Cardiac septum (tissue), 1 donor: ENCODE measurements at places on chromosomes 11 and 22. TPM values are rescaled to one million over a fixed set of nuclear protein-coding genes. Genes with fewer than 3 reads are reported as not detected.

CDC42BPG gene
- total RNA-seq: 1.2 TPM

ZNF280B gene
- total RNA-seq: 0.57 TPM

RHOD gene
- 25.8 TPM for total RNA-seq

MAJIN gene
- not detected for total RNA-seq

DDX10 gene
- total RNA-seq: 11.5 TPM

BDNF gene
- 8.4 TPM for total RNA-seq

CFL1 gene
- total RNA-seq: 434 TPM

FAM227A gene
- total RNA-seq: 0.46 TPM

CNGA4 gene
- not detected for total RNA-seq

OR6A2 gene
- total RNA-seq: not detected

OR8G1 gene
- total RNA-seq: not detected

APOA5 gene
- total RNA-seq: not detected

FXYD2 gene
- 1.6 TPM for total RNA-seq

- DNase-seq: peak; percentile 86
Observed at GRCh38 chr11:74453373-74453975, 13.9 kb downstream of the KCNE3 start.

GRCh38 chr11:102457865-102458264 lies 5.3 kb upstream of the TMEM123 start:
- no peak for DNase-seq

- no peak for DNase-seq
Observed at GRCh38 chr22:50304528-50305392, 2.7 kb downstream of the PLXNB2 start.

DNA sequence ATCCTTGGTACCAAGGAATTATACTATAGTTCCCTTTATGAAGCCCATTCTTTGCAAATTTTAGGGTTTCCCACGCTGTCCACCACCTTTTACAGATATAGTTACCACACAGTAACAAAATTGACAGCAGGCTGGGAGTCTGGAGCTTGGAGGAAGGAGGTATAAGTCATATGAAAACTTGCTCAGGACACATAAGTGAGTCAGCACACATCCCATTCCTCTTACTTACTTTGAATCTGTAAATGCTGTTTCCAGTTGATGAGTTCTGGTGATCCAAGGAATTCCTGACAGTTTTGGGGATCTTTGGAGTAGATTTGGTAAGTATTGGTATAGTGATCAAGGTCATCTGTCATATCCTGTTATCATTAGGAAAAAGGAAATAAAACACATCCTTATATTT lies 19.2 kb downstream of the GLYAT start:
- no peak for DNase-seq

DNA sequence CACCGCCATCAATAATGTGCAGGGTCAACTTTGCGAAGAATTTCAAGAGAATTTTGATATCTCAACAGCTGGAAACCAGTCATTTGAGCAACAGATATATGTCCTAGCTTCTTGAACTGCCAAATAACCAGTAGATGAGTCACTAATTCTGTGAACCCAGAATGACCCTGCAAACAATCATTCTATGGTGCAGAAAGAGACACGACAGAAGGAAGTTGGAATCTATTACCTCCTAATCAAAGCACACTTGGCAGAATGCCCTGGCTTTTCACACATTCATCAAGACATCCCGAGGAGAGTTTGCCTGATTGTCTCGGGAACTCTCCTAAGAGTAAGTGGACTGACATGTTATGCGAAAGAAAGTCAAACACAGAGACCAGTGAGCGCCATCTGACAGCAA lies 621.1 kb downstream of the OPCML start:
- no peak for DNase-seq

DNA sequence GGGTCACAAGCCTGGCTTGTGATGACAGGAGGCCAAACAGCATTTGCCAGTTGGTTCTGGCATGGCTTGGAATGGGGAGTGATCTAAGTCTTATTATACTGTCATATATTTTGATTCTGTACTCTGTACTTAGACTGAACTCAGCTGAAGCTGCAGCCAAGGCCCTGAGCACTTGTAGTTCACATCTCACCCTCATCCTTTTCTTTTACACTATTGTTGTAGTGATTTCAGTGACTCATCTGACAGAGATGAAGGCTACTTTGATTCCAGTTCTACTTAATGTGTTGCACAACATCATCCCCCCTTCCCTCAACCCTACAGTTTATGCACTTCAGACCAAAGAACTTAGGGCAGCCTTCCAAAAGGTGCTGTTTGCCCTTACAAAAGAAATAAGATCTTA lies 843 bp downstream of the OR56B1 start:
- no peak for DNase-seq

DNA sequence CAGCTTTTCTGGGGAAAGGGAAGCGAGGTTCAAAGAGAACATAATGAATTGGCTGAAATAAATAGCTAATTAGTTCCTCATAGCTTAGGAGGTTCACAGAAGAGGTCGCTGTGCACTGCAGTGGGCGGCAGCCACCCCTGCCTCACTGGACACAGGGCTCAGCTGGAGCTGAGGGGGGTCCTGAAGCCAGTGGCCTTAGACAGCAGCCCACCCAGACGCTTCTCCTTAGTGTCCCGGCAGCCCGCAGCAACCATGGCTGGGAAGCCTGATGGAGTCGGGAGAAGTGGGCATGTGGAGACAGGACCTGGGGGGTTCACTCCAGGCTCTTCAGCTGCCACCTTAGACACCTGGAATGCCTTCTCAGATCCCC lies 75.4 kb downstream of the TRIM29 start:
- no peak for DNase-seq

DNA sequence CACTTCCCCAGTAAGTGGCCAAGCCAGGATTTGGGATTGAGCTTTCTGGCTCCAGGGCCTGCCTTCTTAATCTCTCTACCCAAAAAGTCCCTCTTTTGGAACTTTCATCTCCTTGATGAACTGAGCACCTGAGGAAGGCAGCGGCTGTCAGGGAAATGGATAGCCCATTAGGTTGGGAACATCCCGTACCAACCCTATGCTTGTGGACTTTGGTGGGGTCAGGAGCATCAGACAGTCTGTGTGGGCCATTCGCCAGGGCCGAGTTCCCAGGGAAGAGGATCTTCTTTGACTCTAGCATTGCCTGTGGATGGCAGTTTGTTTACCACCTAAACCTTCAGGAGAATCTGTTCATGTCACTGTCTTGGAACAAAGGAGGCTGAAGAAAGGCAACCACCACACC lies 30.2 kb downstream of the ARHGEF17 start:
- DNase-seq: no peak

DNA sequence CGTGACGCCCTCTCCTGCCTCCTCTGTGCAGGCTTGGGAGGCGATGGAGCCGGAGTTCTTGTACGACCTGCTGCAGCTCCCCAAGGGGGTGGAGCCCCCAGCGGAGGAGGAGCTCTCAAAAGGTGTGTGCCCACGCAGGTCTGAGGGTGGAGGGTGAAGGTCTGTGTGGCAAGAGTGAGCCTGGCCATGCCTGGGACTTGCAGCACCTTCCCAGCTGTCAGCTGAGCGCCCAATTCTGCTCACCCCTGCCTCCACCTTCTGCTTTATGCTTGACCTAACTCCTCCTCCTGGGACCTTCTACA lies 2.5 kb downstream of the PARVG start:
- DNase-seq: no peak

DNA sequence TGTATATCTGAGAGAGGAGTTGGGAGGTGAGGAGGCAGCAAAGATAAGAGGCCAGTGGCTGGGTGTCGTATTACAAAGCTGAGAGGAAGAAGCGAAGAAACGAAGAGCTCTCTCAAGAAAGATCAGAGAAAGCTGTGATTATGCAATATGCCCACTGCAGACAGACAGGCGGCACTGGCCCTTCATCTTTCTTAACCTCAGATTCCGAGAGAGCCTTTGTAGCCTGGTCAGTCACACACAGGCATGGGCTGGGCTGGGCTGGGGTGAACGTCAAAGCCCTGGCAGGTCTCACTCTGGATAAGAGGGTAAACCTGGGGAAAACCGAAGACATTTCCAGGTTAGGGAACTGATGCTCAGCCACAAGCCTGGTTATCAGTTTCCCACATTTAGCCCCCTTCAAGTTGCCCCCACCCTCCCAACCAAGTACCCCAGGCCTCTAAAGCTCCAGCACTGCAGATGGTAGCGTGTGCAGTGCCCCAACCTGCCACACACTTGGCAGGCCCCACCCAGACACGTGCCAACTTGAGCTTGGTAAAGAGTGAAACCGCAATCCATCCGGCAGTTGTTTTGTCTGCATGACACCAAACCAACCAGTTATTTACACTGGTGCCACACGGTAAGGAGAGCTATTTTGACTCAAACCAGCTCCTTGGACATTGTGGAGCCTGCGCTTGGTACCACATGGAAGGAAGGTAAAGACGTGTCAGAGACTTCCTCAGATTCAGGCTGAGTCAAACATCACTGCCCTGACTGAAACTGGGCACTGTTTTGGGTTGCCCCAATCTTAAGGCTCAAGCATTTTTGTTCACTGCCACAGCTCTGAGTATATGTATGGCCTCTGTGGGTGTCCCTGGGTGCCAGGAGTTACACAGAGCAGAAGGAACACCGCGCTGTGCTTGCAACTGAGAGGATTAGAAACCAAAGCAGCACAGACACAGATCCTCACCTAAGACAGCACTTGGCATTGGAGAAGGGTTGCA lies 135.9 kb downstream of the FDX1 start:
- no peak for DNase-seq

GRCh38 chr22:31659246-31659645 lies 2.8 kb downstream of the PISD start:
- DNase-seq: no peak

DNA sequence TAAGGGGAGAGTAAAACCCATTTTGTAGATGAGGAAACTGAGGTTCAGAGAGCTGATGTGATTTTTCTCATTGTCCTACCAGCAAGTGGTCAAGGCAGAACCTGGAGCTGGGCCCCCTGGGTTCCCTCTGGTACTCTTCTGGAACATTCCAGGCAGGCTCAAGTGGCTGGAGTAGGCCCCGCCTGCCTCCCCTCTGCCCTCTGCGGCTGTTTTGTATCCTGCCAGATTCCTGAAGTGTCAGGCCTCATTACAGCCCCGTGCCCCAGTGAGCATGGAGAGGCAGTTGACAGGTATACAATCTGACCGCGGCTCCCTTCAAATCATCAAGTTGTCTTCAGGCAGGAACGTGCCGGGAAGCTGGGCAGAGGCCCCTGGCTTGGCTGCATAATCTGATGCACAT lies 94.6 kb upstream of the CD82 start:
- DNase-seq: peak; percentile 66

GRCh38 chr11:71340086-71340606 lies 87.8 kb upstream of the SHANK2 start:
- no peak for DNase-seq

DNA sequence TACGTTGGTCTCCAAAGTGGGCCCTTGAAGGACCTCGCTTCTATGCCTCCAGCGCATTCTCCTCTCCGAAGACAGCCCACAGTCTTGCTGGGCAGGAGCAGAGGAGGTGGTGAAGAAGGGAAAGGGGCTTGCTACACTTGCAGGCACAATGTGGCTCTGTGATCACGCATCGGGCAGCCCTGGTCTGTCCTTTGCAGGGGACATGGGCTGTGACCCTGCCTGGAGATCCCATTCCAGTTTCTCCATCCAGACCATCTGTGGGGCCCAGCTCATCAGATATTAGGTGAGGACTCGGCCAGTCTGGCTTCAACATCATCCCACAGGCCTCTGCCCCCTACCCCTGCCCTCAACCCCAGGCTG lies 810 bp downstream of the APOA1 start:
- no peak for DNase-seq

GRCh38 chr11:36736103-36736502 lies 138.1 kb upstream of the RAG2 start:
- DNase-seq: no peak

DNA sequence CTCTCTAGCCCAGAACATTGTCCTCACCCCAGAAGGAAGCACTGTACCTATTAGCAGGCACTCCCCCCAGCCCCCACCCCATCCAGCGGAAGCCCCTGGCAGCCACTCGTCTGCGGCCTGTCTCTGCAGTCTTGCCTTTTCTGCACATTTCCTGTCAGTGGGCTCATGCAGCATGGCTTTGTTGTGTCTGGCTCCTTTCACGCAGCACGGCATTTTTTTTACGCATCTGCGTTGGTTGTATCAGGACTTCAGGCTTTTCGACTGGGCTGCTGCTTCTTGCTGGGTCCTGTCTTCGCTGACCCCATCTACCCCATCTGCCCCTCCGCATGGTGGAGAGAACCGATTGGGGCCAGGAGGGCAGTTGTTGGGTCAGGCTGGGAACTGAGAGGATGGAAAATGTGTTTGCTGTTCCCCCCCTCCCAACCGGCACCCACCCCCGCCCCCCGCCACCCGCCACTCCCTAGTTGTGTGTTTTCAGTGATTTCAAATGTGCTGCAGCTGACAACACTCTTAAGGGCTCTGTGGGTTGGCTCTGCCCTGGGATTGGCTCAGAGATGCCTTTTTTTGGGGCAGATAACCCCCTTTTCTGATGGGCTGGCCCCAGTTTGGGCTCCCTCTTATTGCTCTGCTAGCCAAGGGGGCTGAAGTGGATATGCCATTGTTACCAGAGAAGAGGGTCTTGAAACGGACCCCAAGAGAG lies 110.0 kb downstream of the KIAA1671 start:
- no peak for DNase-seq

DNA sequence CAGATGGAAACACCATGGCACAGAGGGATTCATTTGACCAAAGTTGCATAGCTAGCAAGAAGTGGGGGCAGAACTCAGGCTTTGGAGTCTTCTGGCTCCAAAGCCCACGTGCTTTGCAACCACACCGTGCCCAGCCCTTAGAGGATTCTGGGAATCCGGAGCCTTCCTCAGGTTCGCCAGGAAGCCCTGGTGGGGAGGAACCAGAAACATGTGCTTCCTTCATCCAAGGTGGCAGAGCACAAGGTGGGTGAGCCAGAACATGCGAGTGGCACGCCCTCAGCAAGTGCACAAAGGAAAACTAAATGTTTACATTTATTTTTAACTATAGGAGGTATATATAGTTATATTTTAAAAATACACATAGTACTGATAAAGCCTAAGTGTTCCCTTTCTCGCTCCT lies 151.9 kb upstream of the NECTIN1 start:
- no peak for DNase-seq

DNA sequence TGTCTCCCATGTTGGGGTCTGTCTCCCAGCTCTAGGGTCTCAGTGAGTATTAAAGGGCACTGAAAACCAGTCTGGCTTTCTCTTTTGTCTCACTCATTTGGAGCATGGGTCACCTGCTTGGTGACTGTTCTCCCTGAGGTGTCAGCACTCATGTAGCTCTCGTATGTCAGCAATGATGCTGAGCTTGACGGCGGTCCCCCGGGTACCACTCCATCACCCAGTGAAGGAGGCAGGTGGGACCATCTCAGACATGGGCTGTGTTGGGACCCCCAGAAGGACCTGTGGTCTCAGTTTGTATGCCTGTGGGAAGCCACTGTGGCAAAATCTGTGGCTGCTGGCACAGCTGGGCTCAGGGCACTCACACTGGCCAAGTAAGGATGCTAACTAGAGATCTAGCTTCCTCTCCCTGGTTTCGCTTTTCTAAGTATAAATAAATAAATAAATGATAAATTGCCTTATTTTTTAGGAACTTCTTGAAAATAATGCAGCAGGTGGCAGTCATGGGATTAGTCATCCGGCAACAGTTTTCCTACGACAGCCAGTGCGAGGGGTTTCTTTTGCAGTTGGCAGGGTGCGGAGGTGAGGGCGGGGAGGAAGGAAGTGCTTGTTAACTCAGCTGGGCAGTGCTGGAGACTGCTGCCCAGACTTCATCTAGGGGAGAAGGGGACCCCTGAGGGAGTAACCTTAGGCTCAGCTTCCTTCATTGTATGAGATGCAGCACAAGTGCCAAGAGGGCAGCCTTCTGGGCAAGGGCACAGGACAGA lies 48.8 kb downstream of the OSBP2 start:
- no peak for DNase-seq

GRCh38 chr11:34353881-34354280 lies 3.9 kb downstream of the ABTB2 start:
- DNase-seq: no peak

GRCh38 chr11:132556316-132556715 lies 976.0 kb downstream of the OPCML start:
- no peak for DNase-seq

- DNase-seq: peak; percentile 87
Observed at GRCh38 chr11:69939551-69940245, 120.5 kb upstream of the FGF3 start.
